Activated T-helper 1 cell treated with anti-CD3 and anti-CD28 coated beads, Interleukin-2, amount 50 U/mL, for 16 hours (primary cell): ENCODE measurements at places on chromosomes 2 and 18.

GRCh38 chr2:31078011-31078410 lies 60.2 kb downstream of the GALNT14 start:
- no peak for DNase-seq

DNA sequence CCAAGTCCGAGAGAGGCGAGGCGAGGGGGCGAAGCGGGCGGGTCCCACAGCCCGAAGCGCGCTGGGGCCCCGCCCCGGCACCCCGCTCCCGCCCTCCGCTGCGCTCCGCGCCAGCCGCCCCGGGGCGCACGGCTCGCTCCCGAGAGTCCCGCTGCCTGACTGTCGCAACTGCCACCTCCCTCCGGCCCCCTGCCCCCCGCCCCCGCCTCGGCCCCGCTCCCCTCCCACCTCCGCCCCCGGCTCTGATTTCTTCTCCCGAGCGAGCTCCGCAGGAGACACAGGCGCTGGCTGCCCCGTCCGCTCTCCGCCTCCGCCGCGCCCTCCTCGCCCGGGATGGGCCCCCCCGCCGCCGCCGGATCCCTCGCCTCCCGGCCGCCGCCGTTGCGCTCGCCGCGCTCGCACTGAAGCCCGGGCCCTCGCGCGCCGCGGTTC lies at the start of gene WNT6:
Gene WNT6, plus strand, starts transcription at position 250 of the 432 bp plus-strand sequence. CDS start 233 bp downstream, outside the sequence.
- DNase-seq = no peak

- DNase-seq = no peak
These were observed 91.7 kb upstream of the DSEL start for GRCh38 chr18:67608191-67608590.

GRCh38 chr18:77461062-77461688 lies 211.5 kb downstream of the GALR1 start:
- no peak for DNase-seq

GRCh38 chr18:13076886-13077285 lies 85.7 kb downstream of the CEP192 start:
- no peak for DNase-seq

DNA sequence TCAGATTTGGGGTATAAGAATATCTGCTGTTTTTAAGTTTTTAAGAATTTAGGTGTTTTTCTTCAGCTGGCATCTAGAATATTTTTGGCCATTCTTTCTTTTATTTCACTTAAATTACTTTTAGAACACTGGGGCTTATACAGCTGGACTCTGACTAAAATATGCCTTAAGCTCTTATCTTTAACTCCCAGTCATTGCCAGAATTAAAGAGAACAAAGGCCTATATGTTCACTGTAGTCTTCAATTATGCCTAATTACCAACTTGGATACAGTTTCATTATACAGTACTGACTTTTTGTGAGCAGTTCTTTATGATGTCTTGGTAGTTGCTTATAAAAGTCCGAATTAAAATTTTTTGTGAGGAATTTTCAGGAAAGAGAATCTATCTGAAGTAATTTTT lies 192.8 kb downstream of the ZNF407 start:
- DNase-seq = no peak

- DNase-seq = no peak
These were observed 3.8 kb downstream of the SOCS6 start for GRCh38 chr18:70292628-70293027.

DNA sequence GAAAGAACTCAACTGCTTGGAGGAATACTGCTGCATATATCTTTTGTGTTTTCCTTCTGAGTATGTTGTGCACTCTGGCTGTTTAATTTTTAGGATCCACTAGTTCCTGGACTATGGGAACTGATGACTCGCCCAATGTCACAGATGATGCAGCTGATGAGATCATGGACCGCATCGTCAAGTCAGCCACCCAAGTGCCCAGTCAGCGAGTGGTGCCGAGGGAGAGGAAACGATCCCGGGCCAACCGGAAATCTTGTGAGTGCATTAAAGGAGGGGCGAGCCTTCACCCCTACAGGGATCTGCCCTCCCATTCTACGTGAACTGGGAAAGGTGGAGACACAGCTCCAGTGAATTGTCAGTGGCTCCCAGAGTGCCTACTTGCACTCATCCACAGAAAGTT lies 59.6 kb downstream of the TPGS2 start:
- DNase-seq = no peak

- DNase-seq = no peak
These were observed 690.4 kb upstream of the NRXN1 start for GRCh38 chr2:51722311-51722710.

DNA sequence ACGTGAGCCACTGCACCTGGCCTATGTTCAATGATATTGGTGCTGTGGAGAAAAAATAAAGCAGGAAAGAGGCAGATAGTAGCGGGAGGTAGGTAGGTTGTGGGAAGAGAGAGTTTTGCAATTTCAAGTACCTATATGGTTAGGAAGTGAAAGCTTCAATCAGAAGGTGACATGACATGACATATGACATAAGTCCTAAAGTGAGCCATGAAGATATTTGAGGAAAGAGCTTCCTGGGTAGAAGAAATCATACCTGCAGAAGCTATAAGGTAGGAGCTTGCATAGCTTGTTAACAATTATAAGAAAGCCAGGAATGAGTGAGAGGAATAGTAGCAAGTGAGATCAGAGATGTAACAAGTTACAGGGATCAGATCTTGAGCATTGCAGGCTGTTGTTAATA lies 4.2 kb downstream of the KIAA1328 start:
- no peak for DNase-seq

- DNase-seq = no peak
These were observed 123.1 kb downstream of the ARHGAP15 start for GRCh38 chr2:143252138-143252907.

- no peak for DNase-seq
These were observed 32.1 kb downstream of the GDF7 start for GRCh38 chr2:20698916-20699613.

DNA sequence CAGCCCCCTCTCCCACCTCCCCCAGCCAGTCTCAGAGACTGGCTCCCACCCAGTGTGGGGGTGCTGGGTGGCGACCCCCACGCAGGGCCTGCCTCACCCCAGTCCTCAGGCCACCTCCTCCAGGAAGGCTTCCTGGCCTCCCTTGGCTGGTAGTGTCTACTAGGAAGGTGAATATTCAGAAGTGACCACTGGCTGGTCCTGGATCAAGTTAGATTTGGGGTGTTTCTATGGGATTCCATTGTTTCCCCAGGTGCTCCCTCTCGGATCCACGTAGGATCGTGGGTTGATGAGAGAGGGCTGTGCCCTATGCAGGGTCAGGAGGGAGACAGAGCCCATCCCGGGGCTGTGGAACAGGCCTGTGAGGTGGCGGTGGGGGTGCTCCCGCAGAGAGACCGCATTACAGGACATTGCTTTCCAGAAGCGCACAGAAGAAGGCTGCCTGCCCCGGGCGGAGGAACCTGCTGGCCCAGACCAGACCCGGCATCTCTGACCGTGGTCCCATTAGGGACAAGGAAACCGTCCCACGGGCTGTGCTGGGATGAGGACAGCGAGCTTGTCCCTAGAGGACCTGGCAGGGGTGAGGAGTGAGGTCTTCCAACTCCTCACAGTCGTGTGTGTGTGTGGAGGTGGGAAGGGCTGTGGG lies 3.3 kb downstream of the PDCD1 start:
- no peak for DNase-seq

- no peak for DNase-seq
These were observed 144.5 kb downstream of the RAD51AP2 start for GRCh38 chr2:17373741-17374140.

GRCh38 chr2:101486258-101486701 lies 11.4 kb upstream of the RFX8 start:
- no peak for DNase-seq

GRCh38 chr2:202750763-202751427 lies 116.1 kb downstream of the FAM117B start:
- DNase-seq = no peak
